ENCODE measurements at places on chromosomes 6 and 20. TPM values are rescaled to one million over a fixed set of nuclear protein-coding genes. Genes with fewer than 3 reads are reported as not detected.

- DNase-seq, result no peak
Observed at GRCh38 chr6:89952686-89953085, 58.4 kb downstream of the GJA10 start.

SYCP2L gene
- total RNA-seq, result 0.07 TPM

- no peak for DNase-seq
Observed at GRCh38 chr20:25273046-25273445, 25.2 kb downstream of the PYGB start.

OPRL1 gene
- total RNA-seq, result 0.15 TPM

CDH26 gene
- 0.41 TPM for total RNA-seq

DNA sequence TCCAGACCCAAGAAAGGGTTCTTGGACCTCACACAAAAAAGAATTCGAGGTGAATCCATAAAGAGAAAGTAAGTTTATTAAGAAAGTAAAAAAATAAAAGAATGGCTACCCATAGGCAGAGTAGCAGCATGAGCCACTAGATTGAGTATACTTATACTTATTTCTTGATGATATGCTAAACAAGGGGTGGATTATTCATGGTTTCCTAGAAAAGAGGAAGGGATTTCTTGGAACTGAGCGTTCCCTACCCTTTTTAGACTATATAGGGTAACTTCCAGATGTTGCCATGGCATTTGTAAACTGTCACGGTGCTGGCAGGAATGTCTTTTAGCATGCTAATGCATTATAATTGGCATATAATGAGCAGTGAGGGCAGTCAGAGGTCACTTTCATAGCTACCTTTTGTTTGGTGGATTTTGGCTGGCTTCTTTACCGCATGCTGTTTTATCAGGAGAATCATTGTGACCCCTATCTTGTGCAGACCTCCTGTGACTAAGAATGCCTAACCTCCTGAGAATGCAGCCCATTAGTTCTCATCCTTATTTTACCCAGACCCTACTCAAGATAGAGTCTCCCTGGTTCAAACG is 44.3 kb downstream of the TENT5A start:
- DNase-seq, result no peak

DNA sequence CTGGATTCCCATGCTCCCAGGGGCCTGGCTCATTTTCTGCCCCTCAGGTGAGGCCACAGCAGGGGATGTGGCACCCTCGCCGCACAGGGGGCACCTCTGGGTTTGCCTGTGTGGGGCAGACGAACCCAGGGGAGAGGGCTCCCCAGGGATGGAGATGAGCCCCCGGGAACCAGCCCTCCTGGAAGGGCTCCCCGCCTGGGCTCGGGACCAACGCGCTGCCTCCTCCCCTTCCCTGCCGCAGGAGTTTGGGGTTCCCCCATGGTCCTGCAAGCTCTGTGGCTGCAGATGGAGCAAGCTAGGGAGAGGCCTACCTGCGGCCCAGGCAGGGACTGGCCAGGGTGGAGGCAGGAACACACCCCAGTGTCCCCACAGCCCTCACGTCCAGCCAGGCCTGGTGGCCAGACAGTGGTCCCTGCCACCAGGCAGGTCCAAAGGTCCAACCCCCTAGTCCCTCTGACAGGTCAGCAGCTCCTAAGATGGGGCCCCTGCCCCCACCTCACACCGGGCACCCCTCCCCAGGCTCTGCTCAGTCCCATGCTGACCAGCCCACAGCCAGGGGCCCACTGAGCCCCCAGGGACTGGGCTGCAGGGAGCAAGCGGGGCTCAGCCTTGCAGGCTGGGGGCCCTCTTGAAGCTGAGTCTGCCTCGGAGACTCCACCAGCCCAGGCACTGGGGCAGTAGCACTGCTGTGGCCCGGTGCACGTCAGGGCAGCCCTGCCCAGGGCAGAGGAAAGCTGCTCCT is 13.7 kb downstream of the LAMA5 start:
- no peak for DNase-seq

KCNK16 gene
- not detected for total RNA-seq

HUS1B gene
- not detected for total RNA-seq
